HT-29 (cell line): ENCODE measurements at places on chromosomes 5 and 9. TPM values are rescaled to one million over a fixed set of nuclear protein-coding genes. Genes with fewer than 3 reads are reported as not detected.
A peak's percentile ranks its signal among the peaks of the same experiment; 100 is the strongest.

DNA sequence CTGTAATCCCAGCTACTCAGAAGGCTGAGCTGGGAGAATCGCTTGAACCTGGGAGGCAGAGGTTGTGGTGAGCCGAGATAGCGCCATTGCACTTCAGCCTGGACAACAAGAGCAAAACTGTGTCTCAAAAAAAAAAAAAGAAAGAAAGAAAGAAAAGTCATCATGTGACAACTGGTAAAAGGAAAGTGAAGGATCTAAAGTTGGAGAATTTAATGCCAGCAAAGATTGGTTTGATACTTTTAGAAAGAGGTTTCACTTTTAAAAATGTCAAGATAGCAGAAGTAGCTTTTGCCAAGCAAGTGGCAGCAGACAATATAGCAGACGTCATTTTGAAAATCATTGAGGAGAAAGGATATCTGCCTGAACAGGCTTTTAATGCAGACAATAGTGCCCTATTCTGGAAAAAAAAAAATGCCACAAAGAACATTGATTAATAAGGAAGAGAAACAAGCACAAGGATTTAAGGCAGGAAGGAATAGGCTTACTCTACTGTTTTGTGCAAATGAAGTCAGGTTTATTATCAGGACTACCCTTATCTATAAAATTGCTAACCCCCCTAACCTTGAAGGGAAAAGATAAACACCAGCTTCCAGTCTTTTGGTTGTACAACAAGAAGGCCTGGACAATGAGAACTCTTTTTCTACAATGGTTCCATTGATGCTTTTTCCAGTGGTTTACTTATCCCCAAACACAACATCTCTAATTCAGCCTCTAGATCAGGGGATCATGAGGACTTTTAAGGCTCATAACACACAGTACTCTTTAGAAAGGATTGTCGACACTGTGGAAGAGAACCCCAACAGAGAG is 12.0 kb downstream of the PKD2L2 start:
- no peak for DNase-seq

DNA sequence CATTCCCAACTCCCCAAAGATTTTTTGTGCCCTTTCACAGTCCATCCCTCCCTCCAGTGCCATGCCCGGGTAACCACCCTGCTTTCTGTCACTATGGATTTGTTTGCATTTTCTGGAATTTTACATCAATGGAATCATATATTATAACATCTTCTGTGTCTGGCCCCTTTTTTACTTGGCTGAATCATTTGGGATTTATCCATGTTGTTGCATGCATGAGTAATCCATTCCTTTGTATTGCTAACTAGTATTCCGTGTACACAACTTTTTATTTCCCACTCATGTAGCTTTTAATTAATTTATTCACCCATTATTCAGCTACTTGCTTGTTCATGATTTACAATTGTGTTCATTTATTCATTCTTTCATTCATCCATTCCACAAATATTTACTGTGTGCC is 94.1 kb downstream of the FGF18 start:
- DNase-seq = no peak

The FUT7 gene
- total RNA-seq = 0.36 and 0.42 TPM in 2 replicates

DNA sequence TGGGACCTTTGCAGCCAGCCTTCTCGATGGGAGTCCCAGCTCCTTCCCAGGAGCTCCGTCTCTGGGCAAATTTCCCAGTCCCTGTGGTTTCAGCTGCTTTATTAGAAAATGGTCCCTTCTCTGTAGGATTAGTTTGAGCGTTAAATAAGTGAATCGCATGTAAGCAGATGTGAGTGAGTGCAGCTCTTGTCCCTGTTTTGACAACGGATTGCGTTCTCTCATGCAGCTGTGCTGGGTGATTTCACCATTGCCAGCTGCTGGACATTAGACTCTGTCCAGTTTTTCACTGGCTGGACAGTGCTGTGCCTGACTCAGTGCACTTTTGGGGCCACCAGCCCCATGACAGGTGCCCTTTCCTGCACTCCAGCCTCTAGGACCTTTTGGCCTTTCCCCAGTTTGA is 11.6 kb upstream of the CEL start:
- peak; percentile 3 for DNase-seq

GRCh38 chr9:92327283-92327850 is 1.6 kb downstream of the CENPP start:
- no peak for DNase-seq

DNA sequence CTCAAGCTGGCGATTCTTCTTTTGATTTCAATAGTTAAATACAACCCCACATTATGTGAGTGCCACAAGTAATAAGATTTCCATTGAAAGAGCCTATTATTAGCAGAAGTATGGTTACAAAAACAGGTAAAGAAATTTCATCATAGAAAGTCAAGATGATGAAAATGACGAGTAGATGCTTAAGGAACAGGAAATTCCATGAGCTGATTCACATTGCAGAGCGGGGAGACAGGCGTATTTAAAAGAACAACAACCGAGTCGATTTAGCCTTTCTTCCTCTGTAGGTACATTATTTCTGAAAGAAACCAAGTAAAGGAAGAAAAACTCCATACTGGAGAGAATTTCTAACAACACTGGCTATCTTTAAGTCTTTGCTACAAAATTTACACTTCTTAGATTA is 310.4 kb downstream of the SLF1 start:
- DNase-seq = no peak

- DNase-seq = no peak
These were observed 229.6 kb downstream of the GLIS3 start for GRCh38 chr9:4070266-4070665.

GRCh38 chr5:141811287-141812155 is 66.7 kb downstream of the PCDH1 start:
- peak; percentile 35 for DNase-seq

GRCh38 chr5:157900644-157901043 is 41.7 kb upstream of the CLINT1 start:
- DNase-seq = no peak

GRCh38 chr9:21996858-21997257 is 2.3 kb downstream of the CDKN2B-AS1 start:
- peak; percentile 40 for DNase-seq

DNA sequence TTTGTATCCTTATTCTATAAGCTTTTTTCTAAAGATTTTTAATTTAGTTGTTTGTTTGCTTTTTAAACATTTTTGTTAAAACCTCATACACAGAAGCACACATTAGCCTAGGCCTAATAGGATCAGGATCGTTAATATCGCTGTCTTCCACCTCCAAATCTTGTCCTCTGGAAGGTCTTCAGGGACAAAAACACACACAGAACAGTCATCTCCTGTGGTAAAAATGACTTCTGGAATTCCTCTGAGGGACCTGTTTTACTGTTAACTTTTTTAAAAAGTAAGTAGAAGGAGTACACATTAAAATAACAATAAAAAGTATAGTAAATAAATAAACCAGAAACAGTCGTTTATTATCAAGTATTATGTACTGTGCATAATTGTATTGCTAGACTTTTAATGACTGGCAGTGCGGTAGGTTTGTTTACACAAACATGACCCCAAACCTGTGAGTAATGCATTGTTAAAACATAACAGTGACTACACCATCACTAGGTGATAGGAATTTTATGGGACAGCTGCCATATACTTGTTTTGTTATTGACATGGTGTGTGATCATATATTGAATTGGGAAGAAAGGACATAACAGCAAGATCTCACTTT is 109.6 kb downstream of the ZCCHC7 start:
- peak; percentile 39 for DNase-seq
